ENCODE measurements at places on chromosomes 2 and 18.

- DNase-seq: no peak
Observed at GRCh38 chr2:240402566-240403272, 32.7 kb upstream of the GPC1 start.

DNA sequence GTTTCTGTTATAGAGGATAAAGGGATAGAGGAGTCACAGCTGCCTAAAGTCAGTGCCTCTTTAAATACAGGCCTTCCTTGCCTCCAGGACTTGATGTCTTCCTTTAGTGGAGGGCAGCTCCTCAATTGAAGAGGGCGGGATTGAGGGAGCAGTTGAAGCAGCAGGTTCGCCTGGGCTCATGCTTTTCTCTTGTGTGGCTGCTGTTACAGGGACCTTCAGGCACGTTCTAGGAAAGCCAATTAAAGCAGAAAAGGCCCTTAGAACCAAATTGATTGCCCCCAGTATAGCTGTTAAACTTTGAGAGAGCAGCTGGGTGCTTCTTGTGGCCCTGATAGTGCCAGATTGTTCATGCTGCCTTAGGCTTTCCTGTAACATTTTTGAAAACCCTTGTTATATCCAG lies 42.0 kb upstream of the LTBP1 start:
- no peak for DNase-seq

DNA sequence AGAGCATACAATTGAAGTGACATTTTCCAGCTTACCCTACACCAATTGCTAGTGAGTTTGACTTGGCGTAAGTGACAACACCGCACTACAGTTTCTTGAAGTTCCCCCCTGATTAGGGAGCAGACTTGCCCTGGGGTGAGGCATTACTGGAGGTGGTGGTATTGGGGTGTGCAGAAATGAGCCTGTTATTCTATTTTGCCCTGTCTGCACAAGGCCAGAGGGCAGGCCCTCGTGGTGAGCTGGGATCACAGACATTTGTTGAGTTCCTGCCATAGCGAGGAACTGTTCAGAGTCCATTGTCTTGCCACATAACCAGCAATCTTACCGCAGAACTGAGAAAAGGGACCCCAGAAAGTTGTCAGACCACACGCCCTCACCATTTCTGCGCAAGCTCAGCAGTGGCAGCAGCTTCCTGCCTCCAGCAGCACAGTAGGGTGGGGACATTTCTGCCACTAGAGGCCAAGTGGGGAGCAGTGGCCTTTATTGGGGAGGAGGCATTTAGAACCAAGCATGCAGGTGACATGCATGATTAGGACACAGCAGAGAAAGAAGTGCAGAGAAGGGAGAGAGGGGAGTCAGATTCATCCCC lies 103.6 kb upstream of the BCL2L11 start:
- DNase-seq: no peak

- no peak for DNase-seq
Observed at GRCh38 chr2:17717666-17718065, 35.9 kb downstream of the SMC6 start.

DNA sequence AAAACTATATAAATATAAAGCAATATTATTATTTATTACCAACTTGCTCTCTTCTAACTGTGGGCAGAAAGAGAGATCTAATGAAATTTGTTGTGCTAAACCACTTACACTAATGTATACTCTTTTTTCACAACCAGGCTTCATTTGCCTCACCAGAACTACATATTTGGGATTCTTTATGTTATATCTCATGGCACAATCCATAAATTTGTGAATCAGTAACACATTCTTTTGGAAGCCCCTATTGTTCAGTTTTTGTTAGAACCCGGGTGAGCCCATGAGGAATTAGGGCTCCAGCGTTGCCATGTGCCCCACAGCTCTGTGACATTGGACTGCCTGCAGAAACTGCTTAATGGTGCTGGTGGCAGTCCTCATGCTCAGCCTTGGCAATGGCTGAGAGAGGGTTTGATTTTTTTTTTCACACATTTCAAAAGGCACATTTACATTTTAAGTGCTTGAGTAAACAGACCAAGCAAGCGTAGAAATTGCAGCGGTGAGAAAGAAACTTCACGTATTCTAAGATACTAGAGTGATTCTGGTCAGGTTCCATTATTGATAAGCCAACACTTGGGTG lies 15.3 kb downstream of the VIT start:
- no peak for DNase-seq

GRCh38 chr2:195001924-195002323 lies 655.1 kb upstream of the SLC39A10 start:
- no peak for DNase-seq

- DNase-seq: no peak
Observed at GRCh38 chr2:174836377-174836994, 72.2 kb upstream of the CHRNA1 start.

- no peak for DNase-seq
Observed at GRCh38 chr2:200399046-200399445, 92.6 kb downstream of the SPATS2L start.

DNA sequence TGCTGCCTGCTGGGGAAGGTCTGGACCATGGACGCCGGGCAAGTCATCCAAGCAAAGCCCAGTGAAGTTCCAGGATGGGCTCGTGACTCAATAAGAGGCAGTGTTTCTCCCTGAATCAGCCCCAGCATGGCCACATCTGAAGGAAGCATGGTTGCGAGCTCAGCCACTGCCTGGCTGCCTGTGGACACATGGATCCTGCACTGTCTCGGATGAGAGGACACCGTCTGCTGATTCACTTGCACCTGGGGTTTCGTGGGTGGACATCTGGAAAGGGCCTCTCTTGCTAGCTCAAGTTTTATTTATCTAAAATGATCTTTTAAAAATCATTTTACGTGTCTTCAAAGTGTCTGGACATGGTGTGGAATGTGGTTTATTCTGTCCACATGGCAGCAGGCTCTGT lies 224.8 kb upstream of the FN1 start:
- DNase-seq: no peak

GRCh38 chr2:70627211-70627898 lies 73.7 kb upstream of the TGFA start:
- DNase-seq: no peak

DNA sequence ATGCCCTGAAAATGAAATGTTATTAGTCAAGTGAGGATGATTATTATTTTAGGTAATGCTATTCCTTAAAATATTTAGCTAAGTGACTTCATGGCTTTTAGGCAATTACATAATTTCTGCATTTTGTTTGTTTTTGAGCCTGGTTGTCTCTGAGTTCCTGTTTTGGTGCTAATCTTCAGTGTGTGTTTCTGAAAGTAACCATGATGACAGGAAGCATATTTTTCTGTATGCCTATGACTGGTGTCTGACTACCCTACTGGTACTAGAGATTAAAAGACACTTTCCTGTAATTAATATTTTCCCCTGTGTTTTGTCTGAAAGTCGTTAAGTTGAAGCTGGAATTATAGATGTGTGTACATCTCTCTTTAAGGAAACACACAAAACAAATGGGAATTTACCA lies 295.0 kb upstream of the SPRED2 start:
- no peak for DNase-seq

GRCh38 chr2:65227020-65227455 lies 593 bp upstream of the ACTR2 start:
- no peak for DNase-seq

DNA sequence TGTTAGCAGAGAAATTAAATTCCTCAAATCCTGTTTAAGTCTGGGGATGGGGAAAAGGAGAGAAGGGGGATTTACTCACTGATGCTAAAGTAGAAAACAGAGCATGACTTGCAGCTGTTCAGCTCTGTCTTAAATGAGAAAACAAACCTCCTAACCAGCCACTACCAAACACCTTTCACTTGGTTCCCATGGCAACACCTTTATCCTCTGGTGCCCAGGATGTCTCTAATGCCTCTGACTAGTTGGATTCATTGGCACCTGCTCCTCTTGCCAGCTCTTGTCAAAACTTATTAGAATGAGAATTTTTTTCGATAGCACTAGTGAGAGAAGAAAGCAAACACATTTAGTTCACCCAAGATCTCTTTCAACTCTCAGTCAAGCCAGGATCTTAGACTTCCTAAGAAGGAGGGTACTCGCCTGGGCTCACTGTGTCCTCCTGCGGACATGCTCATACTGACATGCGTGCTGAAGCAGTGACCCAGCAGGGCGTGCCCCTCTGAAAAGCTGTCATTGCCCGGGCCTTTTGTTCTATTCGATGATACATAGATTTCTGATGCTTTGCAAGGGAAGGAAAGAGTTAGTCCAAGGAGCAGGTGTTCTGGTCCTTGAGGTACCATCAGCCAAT lies 656.0 kb upstream of the CELF4 start:
- DNase-seq: no peak

DNA sequence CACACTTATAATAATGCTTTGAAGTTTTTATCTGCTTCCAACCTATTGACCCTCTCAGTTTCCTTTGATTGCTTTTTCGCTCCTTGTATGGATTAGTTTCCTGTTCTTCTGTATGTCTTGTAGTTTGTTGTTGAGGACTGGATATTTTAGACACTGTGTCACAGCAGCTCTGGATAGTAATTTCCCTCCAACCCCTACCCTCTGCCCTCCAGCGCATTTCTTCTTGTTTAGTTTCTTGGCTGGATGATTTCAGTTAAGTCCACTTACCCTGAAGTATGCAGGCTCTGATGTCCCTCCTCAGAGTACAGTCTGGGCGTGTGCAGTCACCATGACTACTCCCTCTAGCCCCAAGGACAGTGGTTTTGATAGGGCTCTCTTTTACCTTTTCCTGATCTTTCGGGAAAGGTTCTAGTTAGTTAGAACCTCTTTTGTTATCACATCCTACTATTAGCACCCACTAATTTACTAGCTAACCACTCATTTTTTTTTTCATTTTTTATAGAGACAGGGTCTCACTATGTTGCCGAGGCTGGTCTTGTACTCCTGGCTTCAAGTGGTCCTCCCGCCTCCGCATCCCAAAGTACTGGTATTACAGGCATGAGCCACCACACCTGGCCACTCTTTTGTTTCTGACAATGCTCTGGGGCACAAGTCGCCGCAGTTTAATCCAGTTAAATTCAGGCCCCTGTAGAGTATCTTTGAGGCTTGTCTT lies 16.3 kb upstream of the LYG1 start:
- DNase-seq: no peak

GRCh38 chr18:24543795-24544498 lies 83.5 kb downstream of the HRH4 start:
- no peak for DNase-seq

GRCh38 chr2:138997856-138998517 lies 217.8 kb upstream of the NXPH2 start:
- no peak for DNase-seq

GRCh38 chr18:62287781-62288664 lies 37.1 kb upstream of the TNFRSF11A start:
- no peak for DNase-seq

DNA sequence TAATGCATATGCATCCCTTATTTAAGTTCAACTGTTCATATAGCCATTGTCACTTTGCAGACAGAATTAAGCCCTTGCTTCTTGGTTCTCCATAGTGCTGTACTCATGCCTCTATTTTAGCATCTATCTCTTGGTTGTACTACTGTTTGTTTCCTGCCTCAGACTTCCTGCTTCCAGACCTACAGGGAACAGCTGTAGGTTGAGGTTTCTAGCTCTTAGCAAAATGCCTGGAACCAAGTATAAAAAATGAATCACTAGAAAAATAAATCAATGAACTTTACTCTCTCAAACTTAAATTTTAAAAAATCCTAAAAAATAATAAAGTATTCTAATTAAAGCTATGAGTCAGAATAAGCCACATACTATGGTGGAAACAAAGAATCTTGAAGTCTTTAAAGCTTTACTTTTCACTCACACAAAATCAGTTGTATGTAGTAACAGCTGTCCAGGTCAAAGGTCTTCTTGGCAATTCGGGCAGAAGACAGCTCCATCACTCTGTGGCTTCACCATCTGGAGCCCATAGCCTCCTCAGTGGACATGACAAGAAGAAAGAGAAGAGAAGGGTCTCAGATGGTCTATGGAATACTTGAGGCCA lies 1228.1 kb upstream of the GYPC start:
- no peak for DNase-seq

- DNase-seq: no peak
Observed at GRCh38 chr2:71066856-71067255, 1.6 kb upstream of the NAGK start.

- DNase-seq: no peak
Observed at GRCh38 chr2:212732860-212733259, 194.3 kb upstream of the ERBB4 start.

DNA sequence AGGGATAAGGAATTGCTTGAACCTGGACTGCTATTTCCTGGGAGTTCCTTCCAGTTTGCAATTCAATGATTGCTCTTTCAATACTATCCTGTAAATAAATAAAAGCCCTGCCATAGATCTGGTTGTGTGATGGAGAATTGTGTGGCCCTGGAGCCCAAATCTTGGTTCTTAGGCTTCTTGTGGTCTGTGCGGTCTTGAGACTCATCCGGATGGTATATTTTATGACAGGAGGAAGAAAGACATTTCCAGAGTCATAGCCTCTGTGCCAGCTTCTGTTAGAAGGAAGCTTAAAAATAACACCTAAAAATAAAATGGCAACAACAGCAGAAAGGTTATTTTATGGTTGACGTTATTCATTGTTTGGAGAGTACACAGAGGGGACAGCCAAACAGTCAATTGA lies 137.7 kb downstream of the ABCA12 start:
- no peak for DNase-seq

DNA sequence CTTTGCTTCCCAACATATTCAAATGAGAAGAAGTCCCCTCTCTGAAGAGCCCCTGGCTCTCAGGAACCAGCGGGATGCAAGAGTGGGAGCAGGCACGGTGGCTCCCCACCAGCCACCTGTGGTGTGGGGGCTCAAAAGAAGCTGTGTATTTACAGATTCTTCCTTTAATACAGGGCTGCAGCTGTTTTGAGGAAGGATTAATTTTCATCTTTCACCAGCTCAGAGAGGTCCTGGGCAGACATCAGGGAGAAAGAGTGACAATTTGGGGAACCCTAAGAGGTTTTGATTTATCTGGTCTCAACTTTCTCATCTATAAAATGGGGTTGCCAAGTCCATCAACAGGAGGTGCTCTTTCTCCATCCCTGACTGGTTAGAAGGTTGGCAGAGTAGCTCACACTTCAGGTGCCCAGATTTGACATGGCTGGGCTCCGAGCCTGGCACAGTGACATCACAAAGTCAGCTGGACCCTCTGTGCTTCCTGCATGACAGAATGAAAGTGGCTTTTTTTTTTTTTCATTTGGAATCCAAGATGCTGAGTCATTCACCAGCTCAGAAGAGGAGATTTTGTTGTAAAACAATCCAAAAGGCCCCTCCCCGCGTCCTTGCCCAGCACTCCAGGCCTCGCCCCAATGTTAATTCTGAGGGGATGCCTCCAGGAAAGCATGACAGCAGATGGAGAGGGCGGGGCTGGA lies 15.5 kb upstream of the SIX2 start:
- DNase-seq: no peak

DNA sequence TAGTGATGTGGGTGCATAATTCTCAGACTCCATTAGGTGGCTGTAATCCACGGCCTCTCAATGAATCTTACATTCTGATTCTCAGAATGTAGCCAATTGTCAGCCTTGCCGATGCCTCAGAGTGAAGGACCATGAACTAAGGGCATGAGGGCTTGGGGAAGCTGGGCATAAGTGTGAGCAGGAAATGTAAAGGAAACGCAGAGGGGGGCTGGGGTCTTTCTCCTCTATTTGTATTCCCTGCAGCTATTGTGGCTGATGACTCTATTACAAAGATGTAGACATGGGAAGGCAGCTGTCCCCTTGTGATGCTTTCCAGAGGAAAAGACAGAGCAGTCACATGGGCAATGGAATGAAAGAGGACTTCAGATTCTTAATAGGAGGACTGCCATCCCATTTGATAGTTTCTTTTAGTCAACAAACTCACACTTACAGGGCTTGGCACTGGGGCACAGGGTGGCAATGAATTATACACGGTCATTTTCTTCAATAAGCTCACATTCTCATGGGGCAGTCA lies 353.2 kb upstream of the PKDCC start:
- no peak for DNase-seq

Data from T-helper 2 cell treated with Interferon-gamma antibody and Interleukin-4, amounts not matched to agents 5 μg/mL and 100 μg/mL, for 36 hours (primary cell).